ENCODE measurements at places on chromosomes 13 and 19. TPM values are rescaled to one million over a fixed set of nuclear protein-coding genes. Genes with fewer than 3 reads are reported as not detected.
A peak's percentile ranks its signal among the peaks of the same experiment; 100 is the strongest.

DNA sequence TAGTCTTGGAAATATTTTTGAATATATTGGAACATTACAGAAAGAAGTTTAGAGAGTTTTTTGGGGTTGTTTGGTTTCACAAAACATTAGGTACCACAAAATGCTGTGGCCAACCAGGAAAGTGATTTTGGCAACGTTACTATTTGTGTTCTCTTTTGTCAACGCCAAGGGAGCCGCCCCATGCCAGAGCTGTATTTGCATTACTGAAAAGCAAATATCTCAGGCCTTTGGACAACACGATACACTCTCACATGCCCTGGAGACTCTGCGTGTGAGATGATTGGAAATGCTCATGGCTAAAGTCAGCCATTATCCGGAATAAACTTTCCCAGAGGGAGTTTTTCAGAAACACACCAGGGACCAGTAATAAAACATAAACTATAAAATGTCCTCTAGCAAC lies 324.6 kb downstream of the SHISA2 start:
- DNase-seq = no peak
- H3K4me3 ChIP-seq = no peak overlapping the region
- H3K36me3 ChIP-seq = no peaks in the 10 kb centered on the region
- no peak overlapping the region for H3K27ac ChIP-seq
- H3K4me1 ChIP-seq = no peaks in the 10 kb centered on the region
- no peaks in the 10 kb centered on the region for H3K27me3 ChIP-seq

- H3K4me3 ChIP-seq = no peak overlapping the region
- H3K36me3 ChIP-seq = no peaks in the 10 kb centered on the region
- H3K27me3 ChIP-seq = no peaks in the 10 kb centered on the region
Measured at GRCh38 chr13:38781539-38781938, 94.7 kb downstream of the FREM2 start.

DNA sequence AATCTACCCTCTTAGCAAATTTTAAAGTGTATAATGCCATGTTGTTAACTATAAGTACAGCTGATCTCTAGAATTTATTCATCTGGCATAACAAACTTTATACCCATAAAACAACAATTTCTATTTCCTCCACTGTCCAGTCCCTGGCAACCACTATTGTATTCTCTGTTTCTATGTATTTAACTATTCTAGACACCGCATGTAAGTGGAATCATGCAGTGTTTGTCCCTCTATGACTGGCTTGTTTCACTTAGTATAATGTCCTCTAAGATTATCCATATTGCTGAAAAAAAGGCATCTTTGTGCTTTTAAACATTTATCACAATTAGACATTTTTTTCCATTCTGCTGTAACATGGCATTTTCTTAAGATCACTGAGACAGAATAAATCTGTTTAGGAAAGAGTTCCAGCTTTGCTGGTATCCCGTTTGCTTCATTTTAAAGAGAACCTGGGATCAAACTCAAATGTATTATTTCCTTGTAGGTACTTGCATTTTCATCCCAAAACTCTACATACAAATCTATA lies 1191.0 kb downstream of the SLITRK5 start:
- H3K27ac ChIP-seq = no peak overlapping the region
- no peaks in the 10 kb centered on the region for H3K4me1 ChIP-seq
- H3K4me3 ChIP-seq = no peak overlapping the region
- H3K27me3 ChIP-seq = no peaks in the 10 kb centered on the region
- DNase-seq = no peak

DNA sequence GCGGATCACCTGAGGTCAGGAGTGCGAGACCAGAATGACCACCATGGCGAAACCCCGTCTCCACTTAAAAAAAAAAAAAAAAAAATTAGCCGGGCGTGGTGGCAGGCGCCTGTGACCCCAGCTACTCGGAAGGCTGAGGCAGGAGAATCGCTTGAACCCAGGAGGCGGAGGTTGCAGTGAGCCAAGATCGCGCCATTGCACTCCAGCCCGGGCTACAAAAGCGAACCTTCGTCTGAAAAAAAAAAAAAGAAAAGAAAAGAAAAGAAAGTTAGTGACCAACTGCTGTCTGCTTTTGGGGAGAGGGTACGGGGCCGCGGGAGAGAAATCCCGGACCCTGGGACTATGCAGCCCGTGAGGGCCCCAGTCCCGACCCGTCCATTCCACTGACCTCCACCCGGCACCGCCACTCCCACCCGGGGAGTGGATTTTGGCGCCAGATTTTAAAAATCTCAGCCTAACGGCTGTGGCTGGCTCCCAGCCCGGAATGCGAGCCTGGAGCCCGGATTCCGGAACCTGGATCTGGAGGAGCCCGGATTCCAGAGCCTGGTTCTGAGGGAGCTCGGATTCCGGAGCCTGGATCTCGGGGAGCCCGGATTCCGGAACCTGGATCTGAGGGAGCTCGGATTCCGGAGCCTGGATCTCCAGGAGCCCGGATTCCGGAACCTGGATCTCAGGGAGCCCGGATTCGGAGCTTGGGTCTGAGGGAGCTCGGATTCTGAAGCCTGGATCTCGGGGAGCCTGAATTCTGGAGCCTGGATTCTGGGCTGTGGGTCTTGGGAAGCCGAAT lies 6.1 kb upstream of the LMNB2 start:
- H3K27ac ChIP-seq = peak overlapping the region; percentile 76
- H3K36me3 ChIP-seq = no peaks in the 10 kb centered on the region
- peak; percentile 94 for DNase-seq
- H3K4me1 ChIP-seq = peaks cover 18% of the 10 kb centered on the region

- H3K4me1 ChIP-seq = no peaks in the 10 kb centered on the region
- no peaks in the 10 kb centered on the region for H3K27me3 ChIP-seq
- H3K27ac ChIP-seq = no peak overlapping the region
- H3K36me3 ChIP-seq = no peaks in the 10 kb centered on the region
Measured at GRCh38 chr13:102192858-102193257, 209.0 kb downstream of the FGF14 start.

DNA sequence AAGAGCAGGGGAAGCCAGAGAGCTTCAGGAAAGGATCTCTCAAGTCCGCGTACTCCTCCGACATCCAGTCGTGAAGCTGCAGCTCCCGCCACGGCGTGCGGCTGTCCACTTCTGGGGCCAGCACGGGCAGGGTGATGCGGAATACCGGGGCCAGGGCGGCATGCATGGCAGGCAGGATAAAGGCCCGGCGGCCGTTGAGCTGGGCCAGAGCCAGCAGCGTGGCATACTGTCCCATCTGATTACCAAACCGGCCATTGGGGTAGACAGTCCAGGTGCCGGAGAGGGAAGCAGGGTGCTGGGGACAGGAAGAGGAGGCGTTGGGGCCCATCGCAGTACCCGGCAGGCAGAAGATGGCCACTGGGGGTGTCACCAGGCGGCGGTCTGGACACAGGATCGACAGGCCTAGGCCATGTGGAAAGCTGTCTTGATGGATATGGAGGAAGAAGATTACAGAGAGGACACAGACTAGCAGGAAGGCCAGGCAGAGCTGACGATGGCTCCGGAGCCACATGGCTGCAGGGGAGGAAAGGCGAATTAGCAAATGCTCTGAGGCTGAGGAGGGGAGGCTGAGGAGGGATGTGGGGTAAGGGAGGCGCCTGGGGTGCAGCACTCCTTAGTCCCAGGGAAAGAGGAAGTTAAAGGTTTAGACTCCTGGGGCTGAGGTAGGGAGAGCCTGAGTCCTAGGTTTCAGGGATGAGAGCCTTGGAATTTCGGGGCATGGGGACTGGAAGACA lies 1.5 kb downstream of the FUT1 start:
- H3K27ac ChIP-seq = no peak overlapping the region
- DNase-seq = no peak
- no peak overlapping the region for H3K4me3 ChIP-seq
- no peaks in the 10 kb centered on the region for H3K36me3 ChIP-seq

GRCh38 chr19:15640294-15640903 lies at the start of gene CYP4F3:
Gene CYP4F3 (plus strand): TSS chr19:15640897. CDS start chr19:15641416, 519 bp downstream.
- H3K4me3 ChIP-seq = no peak within 1 kb of the TSS
- no peak for DNase-seq
- no peaks in the 10 kb centered on the region for H3K27me3 ChIP-seq
- no peaks in the 10 kb centered on the region for H3K36me3 ChIP-seq
- no peak within 1 kb of the TSS for H3K27ac ChIP-seq

Gene EPS8L1
- 1.3 TPM for total RNA-seq

Gene GIPC3
- 4.7 TPM for total RNA-seq

Gene ADGRE1
- 0.33 TPM for total RNA-seq

Gene NLRP11
- total RNA-seq = not detected

Gene TGDS
- total RNA-seq = 3.7 TPM
